ENCODE measurements at places on chromosomes 5 and 9.

DNA sequence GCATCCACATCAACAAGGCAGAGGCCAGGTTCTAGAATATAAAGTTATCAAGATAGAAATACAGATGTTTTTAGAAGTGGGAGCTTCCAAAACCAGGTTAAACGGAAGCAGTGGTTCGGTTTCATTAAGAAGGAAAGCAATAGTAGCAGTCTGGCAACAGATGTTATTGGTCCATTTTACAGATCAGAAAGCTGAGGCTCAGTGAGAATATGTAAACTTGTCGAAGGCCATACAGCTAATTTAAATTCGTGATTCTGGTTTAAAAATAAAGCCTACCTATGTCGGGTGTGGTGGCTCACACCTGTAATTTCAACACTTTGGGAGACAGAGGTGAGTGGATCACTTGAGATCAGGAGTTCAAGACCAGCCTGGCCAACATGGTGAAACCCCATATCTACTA lies 160.6 kb downstream of the ARRDC3 start:
- DNase-seq, result no peak

GRCh38 chr5:132260714-132261551 lies 3.4 kb downstream of the PDLIM4 start:
- DNase-seq, result no peak

- DNase-seq, result no peak
Measured at GRCh38 chr9:69653261-69653660, 18.9 kb downstream of the APBA1 start.

DNA sequence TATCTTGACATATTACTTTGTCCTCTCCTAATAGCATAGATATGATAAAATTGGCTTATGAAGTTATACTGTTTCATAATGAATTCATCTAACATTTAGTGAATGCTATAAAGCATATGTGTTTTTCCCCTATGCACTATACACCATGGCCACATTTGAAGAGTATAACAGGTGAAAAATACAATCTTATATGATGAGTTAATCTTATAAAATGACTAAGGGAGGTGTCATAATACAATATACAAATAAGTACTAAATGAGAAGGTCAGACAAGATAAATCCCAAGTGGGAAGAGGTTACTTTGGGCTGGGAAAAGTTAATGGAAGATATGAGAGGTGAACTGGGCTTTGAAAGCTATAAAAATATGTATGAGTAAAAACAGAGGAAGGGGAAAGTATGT lies 174.4 kb downstream of the PCSK1 start:
- DNase-seq, result no peak

- no peak for DNase-seq
Measured at GRCh38 chr5:40652441-40653220, 27.1 kb upstream of the PTGER4 start.

DNA sequence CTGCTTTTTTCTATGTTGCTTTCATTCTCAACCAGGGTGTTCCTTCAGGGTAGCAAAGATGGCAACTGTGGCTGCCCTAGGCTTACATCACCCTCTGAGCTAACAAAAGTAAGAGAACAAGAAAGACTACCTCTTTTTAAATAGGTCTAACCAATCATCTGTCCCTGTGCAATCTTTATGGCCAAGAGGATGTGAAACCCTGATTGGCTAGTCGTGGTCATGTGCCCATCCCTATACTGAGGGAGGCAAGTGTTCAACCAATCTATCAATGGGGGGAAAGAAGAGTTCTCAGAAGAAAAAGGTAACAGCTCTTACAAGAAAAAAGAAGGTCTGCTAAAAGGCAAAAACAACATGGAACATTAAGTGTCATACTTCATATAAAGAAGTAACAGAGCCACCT lies 11.7 kb upstream of the SNCAIP start:
- DNase-seq, result no peak

- no peak for DNase-seq
Measured at GRCh38 chr5:168939156-168939800, 360.1 kb upstream of the PANK3 start.

- no peak for DNase-seq
Measured at GRCh38 chr5:144298658-144299057, 128.0 kb downstream of the KCTD16 start.

DNA sequence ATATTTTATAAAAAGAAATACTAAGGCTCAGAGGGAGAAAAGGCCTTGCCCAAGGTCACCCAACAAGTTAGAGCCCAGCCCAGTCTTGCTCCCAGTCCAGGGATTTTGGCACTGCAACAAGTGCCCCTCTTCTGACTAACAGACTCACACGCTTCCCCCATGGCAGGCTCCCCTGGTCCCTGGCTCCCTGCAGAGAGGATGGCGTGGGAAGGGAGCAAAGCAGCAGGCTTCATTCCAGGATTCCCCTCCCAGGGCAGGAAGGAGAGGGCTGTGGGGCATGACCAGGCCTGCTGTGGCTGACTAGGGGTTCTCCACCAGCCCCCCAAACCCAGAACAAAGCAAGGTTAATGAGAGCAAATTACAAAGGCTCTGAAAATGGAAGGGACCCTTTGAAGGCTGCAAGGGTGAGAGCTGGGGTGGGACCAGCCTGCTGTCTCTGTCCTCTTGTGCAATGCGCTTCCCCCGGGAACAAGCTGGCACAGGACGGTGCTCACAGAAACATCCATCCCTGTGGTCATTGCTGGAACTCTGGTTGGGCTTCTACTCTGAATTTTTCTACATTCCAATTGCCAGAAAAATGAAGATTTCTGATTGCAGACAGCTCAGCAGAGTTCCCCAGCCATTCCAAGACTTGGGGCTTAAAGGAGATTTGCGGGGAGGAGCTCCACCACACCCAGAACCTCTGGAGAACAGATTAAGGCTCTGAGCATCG lies 37.1 kb upstream of the FAT2 start:
- DNase-seq, result no peak

- DNase-seq, result no peak
Measured at GRCh38 chr5:173138707-173139106, 5.6 kb upstream of the BNIP1 start.

DNA sequence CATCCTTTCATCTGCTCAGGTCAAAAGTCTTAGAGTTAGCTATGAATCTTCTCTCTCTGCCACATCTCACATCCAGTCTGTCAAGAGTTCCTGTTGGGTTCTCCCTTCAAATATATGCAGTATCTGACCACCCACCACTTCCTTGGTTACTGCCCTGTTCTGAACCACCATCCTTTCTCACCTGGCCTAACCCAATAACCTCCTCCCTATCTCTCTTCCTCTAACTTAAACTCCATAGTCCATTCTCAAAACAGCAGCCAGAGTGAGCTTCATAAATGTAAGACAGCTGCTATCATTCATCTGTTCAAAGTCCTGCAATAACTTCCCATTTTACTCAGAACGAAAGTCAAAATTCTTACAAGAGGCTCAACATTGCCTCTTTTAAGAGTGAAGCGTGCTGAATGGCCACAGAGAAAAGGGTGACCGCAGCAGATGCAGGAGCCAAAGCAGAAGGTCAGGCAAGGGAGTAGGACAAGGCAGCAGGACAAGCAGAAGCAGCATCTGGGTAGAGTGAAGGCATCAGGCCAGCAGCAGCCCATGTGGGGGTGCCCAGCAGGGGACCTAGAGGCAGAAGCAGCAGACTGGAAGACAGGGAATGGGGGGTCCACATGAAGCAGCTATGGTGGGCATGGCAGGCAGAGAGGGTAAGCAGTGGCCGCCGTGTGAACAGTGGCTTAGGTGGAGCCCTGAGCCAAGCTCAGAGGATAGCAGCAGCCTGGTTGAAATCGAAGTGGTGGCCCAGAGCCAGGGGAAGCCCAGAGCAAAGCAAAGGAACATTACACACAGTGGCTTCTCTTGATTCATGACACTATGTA lies 39.3 kb upstream of the CDC42SE2 start:
- no peak for DNase-seq

DNA sequence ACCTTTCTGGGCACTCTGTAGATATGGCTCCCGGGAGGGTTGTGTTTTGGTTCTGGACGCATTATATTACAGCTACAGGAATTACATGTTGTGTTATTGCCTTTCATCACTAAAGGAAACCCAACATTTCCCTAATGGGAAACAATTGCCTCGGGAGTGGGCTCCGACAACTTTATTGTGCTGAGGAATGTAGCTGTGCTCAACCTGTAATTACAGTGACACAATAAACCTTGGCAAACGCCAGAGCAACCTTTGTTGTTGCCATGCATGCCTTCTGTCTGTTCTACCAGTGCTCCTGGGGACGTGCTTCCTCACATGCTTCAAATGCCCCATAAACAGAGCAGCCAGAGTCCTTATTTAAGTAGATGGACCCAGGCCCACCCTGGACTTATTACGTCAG lies 182.4 kb downstream of the DIRAS2 start:
- DNase-seq, result no peak

GRCh38 chr9:15357050-15357653 lies 50.1 kb upstream of the TTC39B start:
- no peak for DNase-seq

DNA sequence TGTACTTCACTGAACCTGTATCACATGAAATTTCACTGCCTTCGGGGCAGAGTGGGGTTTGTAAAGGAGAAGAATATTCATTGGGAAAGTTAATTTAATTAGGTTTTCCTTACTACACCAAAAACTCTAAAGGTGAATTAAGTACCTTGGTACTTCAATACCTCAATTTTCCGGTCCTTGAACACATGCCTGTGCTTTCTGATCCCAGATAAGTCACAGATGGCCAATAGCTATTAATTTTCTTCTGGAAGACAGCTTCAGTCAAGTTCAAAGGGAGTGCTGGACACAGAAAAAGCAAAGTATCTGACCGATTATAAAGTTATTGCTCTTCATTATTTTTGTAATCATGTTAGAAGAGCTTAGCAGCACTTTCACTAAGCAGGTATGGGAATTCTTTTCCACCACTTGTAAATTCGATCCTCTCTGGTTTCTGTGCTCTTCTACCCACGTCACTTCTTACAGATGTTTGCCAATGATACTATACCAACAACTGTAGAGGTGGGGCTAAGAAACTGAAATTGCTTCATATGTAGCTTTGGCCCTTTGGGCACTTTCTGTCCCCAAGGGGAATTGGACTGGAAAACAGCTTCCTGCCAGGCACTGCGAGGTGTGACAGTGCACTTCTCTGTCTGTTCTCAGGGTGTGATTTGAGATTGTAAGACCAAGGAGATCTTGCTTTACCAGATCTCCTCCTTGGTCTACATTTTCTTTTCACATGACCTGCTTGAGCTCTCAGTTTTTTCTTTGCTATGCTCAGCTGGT lies 164.0 kb downstream of the CCDC192 start:
- no peak for DNase-seq

DNA sequence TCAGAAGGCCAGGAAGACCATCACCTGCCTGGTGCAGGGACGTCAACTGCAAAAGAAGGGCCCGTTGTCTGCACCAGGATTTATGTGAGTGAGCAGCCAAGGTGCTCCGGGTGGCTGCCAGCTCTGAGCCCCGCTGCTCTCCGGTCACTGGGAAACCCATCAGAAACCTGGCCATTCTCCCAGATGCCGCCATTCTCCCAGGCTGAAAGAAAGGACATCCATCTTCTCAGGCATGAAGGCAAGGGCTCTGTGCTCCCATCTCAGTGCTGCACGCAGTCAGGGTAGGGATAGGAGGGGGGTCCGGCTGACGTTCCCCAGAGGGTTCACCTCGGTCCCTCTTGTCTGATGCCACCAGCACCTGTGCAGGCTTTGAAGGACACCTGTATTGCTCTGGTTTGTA lies 158.4 kb downstream of the ERCC6L2 start:
- DNase-seq, result no peak

- no peak for DNase-seq
Measured at GRCh38 chr5:114249823-114250222, 112.0 kb upstream of the KCNN2 start.

GRCh38 chr5:15013654-15014463 lies 142.3 kb upstream of the ANKH start:
- no peak for DNase-seq

DNA sequence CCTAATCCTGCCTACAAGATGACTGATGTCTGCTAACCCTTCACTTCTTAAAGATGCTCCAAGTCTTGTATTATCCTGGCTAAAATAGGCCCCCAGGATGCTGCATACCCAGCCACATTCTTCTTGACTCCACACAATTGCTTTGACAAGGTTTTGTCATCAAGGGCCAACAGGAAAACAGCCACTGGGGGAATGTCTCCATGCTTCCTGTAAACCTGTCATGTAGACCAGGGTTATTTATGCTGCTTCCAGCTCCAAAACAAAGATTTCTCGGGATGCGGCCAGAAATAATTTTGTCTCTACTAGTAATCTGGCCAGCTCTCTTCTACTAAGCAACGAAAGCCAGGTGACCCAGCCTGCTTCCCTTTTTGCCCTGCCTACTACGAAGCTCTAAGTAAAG lies 53.8 kb downstream of the SHB start:
- no peak for DNase-seq

GRCh38 chr5:53942724-53943123 lies 367.6 kb downstream of the ARL15 start:
- no peak for DNase-seq

DNA sequence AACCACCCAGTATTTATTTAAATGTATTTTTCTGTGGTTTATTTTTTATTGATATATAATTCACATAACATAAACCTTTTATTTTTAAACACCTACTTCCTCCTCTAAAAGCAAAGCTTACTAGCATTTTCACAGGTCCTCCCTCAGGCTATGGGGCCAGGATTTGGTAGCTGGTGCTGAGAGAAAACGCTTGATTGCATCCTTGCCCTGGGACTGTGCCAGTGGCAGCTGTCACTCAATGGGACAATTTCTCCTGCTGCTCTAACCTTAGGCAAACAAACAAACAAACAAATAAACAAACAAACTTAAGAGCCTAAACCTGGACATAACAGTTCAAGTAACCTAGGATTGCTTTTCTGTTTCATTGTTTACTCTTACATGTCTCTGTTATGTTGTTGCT lies 102.7 kb downstream of the FOCAD start:
- no peak for DNase-seq

GRCh38 chr9:84841931-84842330 lies 172.4 kb downstream of the NTRK2 start:
- DNase-seq, result no peak

GRCh38 chr5:2131196-2131595 lies 248.5 kb upstream of the IRX4 start:
- DNase-seq, result no peak

DNA sequence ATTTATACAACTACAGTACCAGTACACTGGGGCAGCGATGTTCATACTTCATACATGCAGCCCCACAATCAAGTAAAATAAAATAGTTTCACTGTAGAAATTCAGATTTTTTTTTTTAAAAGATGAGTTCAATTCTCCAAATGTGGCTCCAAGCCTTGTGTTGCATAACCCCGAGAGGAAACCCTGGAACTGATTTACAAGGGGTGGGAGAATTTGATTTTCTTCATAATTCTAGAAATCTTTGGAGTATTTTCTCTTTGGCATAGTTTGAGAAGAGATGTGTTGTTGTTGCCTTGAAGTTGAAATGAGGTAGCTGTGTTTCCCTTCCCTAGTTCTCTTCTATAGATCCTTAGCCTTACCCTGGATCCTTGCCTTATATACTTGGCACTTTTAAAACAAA lies 3.1 kb downstream of the RHOBTB3 start:
- no peak for DNase-seq
